Activated naive CD4-positive, alpha-beta T cell treated with anti-CD3 and anti-CD28 coated beads, Interleukin-2, amount 10 ng/mL, durations not matched to agents 7 days and 5 days (primary cell): ENCODE measurements at places on chromosomes 16 and 17.

- H3K4me1 ChIP-seq: peaks cover 57% of the 10 kb centered on the region
- no peak for DNase-seq
- H3K27me3 ChIP-seq: no peaks in the 10 kb centered on the region
- no peak overlapping the region for H3K27ac ChIP-seq
Observed at GRCh38 chr17:63780928-63781327, 7.0 kb downstream of the DDX42 start.

DNA sequence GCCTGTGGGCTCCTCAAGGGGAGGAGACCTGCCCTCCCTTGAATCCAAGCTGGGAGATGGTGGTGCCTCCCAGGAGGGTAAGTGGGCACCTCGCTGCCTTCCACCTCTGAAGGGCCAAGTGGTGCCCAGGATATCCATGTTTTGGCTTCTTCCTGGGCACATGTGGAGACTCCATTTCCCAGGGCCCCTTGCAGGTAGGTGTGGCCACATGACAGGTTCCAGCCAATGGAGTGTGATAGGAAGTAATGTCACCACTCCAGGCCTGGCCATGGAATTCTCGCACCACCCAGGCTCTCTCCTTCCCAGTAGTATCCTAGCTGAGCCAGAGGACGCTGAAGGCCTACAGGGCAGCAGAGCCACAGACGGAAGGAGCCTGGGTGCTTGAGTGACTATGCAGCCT lies 17.6 kb upstream of the PEMT start:
- no peak overlapping the region for H3K27ac ChIP-seq
- H3K36me3 ChIP-seq: no peaks in the 10 kb centered on the region
- DNase-seq: no peak
- H3K4me1 ChIP-seq: no peaks in the 10 kb centered on the region
- H3K27me3 ChIP-seq: peaks cover 7% of the 10 kb centered on the region
- H3K4me3 ChIP-seq: no peak overlapping the region

DNA sequence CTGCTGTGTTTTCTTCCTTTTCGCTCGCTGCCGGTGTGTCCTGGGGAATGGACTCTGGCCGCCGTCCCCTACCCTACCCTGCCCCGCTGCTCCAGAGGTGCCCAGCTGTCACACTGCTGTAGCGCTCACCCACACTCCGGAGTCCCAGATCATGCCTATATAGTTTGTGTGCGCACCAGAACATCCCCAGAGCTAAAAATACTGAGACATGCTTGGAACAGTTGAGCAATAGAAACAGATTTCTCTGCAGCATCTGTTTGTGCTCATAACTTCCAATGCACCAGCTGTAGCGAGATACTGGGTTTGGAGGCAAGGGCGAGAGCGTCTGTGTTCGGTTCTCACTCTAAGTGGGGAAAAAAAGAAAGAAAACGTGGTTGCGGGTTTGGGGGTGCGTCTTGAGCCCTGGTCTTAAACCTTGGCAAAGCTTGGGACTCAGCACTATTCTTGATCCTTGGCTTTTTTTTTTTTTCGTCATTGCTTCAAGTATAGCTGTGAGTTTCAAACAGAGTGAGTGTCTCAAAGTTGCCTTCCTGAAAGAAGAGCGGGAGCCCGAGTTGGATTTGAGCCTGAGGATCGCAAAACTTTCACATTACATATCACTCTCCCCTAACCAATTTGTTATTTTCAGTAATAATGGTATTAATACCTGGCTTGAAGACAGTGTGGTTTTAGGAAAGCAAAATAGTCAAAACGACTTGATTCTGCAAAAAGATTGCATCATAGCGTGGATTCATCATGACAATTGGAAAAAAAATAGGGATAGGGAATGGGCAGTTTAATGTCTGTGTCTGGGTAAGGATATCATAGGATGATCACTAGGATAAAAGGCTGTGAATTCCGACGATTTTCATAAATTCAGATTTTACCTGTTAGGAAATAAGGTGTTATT lies 621 bp downstream of the KCNJ2 start:
- peaks cover 20% of the 10 kb centered on the region for H3K4me1 ChIP-seq
- no peak for DNase-seq
- H3K4me3 ChIP-seq: peak overlapping the region; percentile 42
- no peak overlapping the region for H3K27ac ChIP-seq
- H3K27me3 ChIP-seq: peaks cover 40% of the 10 kb centered on the region

DNA sequence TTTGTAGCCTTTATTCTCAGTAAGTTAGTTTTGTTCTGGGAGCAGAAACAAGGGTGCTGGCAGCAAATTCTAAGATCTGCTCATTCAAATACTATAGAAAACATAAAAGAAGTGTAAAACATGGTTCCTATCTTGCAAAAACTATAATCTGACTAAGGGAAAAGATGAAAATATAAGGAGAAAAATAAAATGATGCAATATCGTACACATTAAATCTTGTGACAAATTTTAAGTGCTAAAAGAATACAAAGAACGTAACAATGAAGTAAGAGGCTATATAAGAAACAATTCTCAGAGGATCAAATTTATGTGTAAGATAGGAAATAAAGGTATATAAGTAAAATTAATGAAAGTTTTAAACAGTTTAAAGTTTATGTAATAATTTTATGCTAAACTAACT lies 224.6 kb downstream of the CEP112 start:
- H3K27ac ChIP-seq: no peak overlapping the region
- no peaks in the 10 kb centered on the region for H3K36me3 ChIP-seq
- DNase-seq: no peak
- no peaks in the 10 kb centered on the region for H3K4me1 ChIP-seq
- H3K27me3 ChIP-seq: peaks cover 4% of the 10 kb centered on the region

DNA sequence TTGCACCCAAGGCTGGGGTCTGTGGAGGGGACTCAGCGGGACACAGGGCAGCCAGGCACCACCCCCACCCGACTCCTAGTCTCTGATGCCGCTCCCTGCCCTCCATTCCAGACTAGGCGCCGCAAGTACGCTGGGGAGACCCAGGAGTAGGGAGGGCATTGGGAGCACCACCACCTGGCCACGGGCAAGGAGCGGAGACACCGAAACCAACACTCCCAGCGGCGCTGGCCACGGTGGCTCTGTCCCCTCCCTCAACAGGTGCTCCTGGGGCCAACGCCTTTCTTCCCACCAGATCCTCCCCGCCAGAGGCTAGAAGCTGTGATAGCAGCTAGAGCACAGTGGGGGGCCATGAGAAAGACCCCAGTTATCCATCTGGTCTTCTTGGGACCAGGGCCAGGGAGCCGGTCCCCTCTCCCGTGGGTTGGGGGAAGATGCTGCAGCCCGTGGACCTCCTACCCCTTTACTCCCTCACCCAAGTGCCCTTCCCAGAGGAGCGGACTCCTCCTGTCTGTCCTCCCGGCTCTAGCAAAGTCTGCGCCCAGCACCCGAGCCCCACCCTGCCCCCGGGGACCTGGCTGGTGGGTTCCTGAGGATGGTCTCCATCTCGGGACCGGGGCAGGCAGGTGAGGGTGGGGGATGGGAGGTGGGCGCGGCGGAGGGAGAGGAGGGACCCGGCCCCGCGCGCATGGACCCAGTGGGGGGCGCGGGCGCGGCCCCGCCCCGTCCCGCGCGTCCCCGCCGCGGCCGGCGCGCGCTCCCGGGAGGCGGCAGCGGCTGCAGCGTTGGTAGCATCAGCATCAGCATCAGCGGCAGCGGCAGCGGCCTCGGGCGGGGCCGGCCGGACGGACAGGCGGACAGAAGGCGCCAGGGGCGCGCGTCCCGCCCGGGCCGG lies at the start of gene SYNGR3:
Gene SYNGR3, plus strand, starts transcription at position 762 of the 892 bp plus-strand sequence. CDS start 133 bp downstream, outside the sequence.
- DNase-seq: no peak
- H3K27me3 ChIP-seq: peaks cover 63% of the 10 kb centered on the region
- peaks cover 11% of the 10 kb centered on the region for H3K36me3 ChIP-seq
- peak within 1 kb of the TSS; percentile 65 for H3K4me3 ChIP-seq

GRCh38 chr16:22388101-22388644 lies 13.8 kb upstream of the CDR2 start:
- H3K36me3 ChIP-seq: no peaks in the 10 kb centered on the region
- no peak overlapping the region for H3K27ac ChIP-seq
- no peaks in the 10 kb centered on the region for H3K4me1 ChIP-seq
- no peaks in the 10 kb centered on the region for H3K27me3 ChIP-seq
- no peak for DNase-seq

DNA sequence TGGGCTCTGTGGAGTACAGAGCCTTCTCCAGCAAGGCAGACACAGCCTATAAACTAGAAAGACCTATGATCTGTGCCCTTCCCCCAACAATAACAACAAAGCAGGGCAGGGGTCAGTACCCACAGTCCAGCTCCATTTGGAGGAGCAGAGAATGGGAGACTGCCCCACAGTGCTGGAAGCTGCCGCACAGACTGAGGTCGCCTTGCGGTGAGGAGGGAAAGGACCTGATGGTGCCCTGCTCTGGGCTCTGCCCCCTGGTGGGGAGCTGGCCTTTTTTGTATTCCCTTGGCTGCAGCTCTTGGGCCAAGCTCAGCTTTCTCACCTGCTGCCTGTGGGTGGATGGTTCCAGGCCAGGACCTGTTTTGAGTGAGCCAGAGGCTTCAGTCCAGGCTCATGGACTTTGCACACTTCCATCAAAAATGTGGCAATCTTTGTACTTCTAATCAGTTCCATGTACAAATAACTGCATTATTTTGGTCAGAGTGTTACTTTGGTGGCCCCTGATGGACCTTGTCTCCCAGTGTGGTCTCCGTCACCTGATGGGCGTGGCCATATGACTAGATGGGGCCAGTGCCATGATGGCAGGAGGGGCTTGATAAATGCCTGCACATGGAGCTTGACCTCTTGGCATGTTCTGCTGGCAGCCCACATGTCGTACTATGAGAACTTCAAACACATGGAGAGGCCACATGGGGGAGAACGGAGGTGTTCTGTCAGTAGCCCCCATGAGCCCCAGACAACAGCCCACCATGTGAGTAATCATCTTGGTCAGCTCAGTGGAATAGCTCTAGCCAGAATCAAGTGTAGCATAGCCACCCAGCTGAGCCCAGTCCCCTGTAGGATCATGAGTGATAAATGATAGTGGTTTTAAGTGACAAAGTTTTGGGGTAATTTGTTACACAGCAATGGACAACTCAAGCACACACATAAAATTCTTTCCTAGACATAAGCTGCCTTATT lies 24.2 kb downstream of the B9D1 start:
- no peaks in the 10 kb centered on the region for H3K4me1 ChIP-seq
- peak; percentile 80 for DNase-seq
- no peak overlapping the region for H3K4me3 ChIP-seq
- H3K27ac ChIP-seq: no peak overlapping the region

GRCh38 chr17:72588961-72589360 lies 468.1 kb downstream of the SOX9 start:
- DNase-seq: no peak
- H3K4me1 ChIP-seq: peaks cover 50% of the 10 kb centered on the region
- peaks cover 3% of the 10 kb centered on the region for H3K36me3 ChIP-seq

GRCh38 chr16:74094514-74094913 lies 202.1 kb upstream of the PSMD7 start:
- no peak for DNase-seq
- no peaks in the 10 kb centered on the region for H3K4me1 ChIP-seq
- no peak overlapping the region for H3K27ac ChIP-seq
- no peaks in the 10 kb centered on the region for H3K36me3 ChIP-seq
- H3K27me3 ChIP-seq: no peaks in the 10 kb centered on the region
- H3K4me3 ChIP-seq: no peak overlapping the region

GRCh38 chr16:4090351-4090851 lies 25.8 kb downstream of the ADCY9 start:
- H3K4me3 ChIP-seq: no peak overlapping the region
- no peaks in the 10 kb centered on the region for H3K36me3 ChIP-seq
- H3K27ac ChIP-seq: no peak overlapping the region
- peaks cover 5% of the 10 kb centered on the region for H3K4me1 ChIP-seq
- no peak for DNase-seq

- no peak for DNase-seq
- peaks cover 3% of the 10 kb centered on the region for H3K4me1 ChIP-seq
- no peak overlapping the region for H3K4me3 ChIP-seq
Observed at GRCh38 chr16:82146957-82147356, 23.1 kb downstream of the MPHOSPH6 start.

DNA sequence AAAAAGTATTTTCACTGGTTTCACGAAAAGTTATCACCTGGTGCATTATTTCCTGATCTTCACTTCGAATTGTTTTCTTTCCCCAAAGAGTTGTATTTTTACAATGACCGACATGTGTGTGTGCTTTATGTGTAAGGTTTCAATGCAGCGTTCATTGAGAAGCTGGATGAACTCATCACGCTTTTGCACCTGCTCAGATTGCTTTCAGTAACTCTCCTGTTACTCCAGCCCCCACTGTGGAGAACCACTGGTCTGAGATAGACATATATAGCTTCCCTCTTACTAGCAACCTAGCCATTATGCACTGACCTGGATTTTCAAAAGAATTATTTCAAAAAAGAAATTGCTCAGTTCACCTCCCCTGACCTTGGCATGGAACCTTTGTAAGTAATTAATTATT lies 178.3 kb upstream of the CHMP6 start:
- no peak for DNase-seq
- H3K4me3 ChIP-seq: no peak overlapping the region
- H3K27me3 ChIP-seq: no peaks in the 10 kb centered on the region
- peaks cover 79% of the 10 kb centered on the region for H3K4me1 ChIP-seq
- H3K27ac ChIP-seq: peak overlapping the region; percentile 98
- peaks cover 71% of the 10 kb centered on the region for H3K36me3 ChIP-seq

- peaks cover 16% of the 10 kb centered on the region for H3K4me1 ChIP-seq
- no peaks in the 10 kb centered on the region for H3K27me3 ChIP-seq
- H3K36me3 ChIP-seq: peaks cover 64% of the 10 kb centered on the region
- H3K27ac ChIP-seq: no peak overlapping the region
- DNase-seq: no peak
Observed at GRCh38 chr17:16025202-16025601, 25.6 kb downstream of the TTC19 start.

- DNase-seq: no peak
- H3K27ac ChIP-seq: no peak overlapping the region
- no peaks in the 10 kb centered on the region for H3K36me3 ChIP-seq
- peaks cover 14% of the 10 kb centered on the region for H3K4me1 ChIP-seq
- H3K4me3 ChIP-seq: no peak overlapping the region
- H3K27me3 ChIP-seq: peaks cover 69% of the 10 kb centered on the region
Observed at GRCh38 chr16:84689111-84689510, 10.7 kb upstream of the USP10 start.

- peak within 1 kb of the TSS; percentile 24 for H3K27ac ChIP-seq
- peaks cover 66% of the 10 kb centered on the region for H3K4me1 ChIP-seq
- H3K4me3 ChIP-seq: peak within 1 kb of the TSS; percentile 68
- H3K36me3 ChIP-seq: peaks cover 37% of the 10 kb centered on the region
- peaks cover 100% of the 10 kb centered on the region for H3K27me3 ChIP-seq
Observed at GRCh38 chr16:67170168-67170948, at the start of gene NOL3. Gene NOL3 (plus strand): TSS chr16:67170538.
